SJSA1 (cell line): ENCODE measurements at places on chromosomes 1 and 21. TPM values are rescaled to one million over a fixed set of nuclear protein-coding genes. Genes with fewer than 3 reads are reported as not detected.

Gene HES5
- not detected in 2 replicates for total RNA-seq

Gene TUT4
- 25.3 and 28.2 TPM in 2 replicates for total RNA-seq

Gene NES
- total RNA-seq = 149 and 169 TPM in 2 replicates

- no peaks in the 10 kb centered on the region for H3K36me3 ChIP-seq
- DNase-seq = no peak
- no peaks in the 10 kb centered on the region for H3K4me1 ChIP-seq
- H3K27me3 ChIP-seq = no peaks in the 10 kb centered on the region
These were observed 501.7 kb downstream of the NEGR1 start for GRCh38 chr1:71780681-71781080.

GRCh38 chr1:113488576-113489177 is 98.4 kb downstream of the MAGI3 start:
- H3K4me3 ChIP-seq = no peak overlapping the region
- H3K27me3 ChIP-seq = no peaks in the 10 kb centered on the region
- no peak overlapping the region for H3K27ac ChIP-seq
- DNase-seq = no peak
- H3K4me1 ChIP-seq = no peaks in the 10 kb centered on the region
- peaks cover 4% of the 10 kb centered on the region; the same call in 1 of the 2 replicates for H3K36me3 ChIP-seq

DNA sequence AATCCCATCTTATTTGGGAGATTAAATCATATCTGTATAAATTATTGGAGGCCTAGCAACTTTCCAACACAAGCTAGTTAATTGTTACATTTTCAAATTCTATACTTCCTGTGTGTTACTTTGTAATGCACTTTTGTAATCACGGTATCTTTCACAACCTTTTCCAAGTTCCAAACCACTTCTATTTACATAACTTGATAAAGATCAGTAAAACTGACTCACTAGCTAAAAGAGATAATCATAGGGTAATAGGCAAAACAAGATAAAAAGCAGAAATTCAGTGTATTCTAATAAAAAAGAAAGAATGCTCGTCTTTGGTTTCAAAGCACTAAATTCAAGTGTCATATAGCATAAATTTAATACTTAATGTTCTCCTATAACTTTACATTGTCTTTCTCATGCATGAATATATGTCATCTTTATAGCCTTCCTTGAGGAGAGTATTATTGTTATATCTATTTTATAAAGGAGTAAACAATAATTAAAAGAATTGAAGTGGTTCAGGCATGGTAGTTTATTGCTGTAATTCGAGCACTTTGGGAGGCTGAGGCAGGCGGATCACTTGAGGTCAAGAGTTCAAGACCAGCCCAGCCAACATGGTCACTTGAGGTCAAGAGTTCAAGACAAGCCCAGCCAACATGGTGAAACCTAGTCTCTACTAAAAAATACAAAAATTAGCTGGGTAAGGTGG is 66.4 kb downstream of the RGS13 start:
- no peak overlapping the region; the same call in 1 of the 2 replicates for H3K27ac ChIP-seq
- no peaks in the 10 kb centered on the region for H3K27me3 ChIP-seq
- no peak overlapping the region for H3K4me3 ChIP-seq
- peaks cover 7% of the 10 kb centered on the region for H3K4me1 ChIP-seq

GRCh38 chr1:178634445-178634844 is 90.6 kb upstream of the RALGPS2 start:
- no peaks in the 10 kb centered on the region for H3K36me3 ChIP-seq
- H3K27ac ChIP-seq = no peak overlapping the region
- H3K4me3 ChIP-seq = no peak overlapping the region
- no peak for DNase-seq
- H3K27me3 ChIP-seq = no peaks in the 10 kb centered on the region

DNA sequence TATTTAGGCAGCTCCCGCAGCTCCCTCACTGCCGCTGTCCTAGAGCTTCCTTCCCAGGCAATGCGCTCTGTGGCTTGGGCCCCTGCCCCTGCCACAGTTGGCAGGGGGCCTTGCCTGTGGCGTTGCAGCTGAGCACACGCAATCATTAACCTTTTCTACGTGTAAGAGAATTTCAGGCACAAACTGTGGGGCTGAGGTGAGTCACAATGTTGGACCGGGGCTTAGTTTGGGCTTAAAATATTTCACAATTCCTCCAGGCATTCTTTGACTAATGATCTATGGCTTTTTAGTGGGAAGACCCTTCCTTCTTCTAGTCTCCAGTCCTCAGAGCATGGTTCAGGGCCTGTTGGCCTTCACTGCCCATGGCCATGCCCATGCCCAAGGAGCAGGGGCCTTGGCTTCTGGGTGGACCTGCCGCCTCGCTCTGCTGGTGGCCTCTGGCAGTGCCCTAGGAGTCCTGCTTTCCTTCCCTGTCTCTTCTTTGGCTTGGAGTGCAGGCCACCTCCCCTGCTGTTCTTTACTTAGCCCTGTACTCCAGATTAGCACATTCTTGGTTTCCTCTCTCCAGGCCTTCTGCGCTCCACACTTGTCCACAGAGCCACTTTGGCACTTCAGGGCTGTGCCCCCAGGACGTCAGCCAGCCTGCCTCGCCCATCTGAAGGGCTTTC is 39.2 kb downstream of the MAPKAPK2 start:
- DNase-seq = no peak
- H3K4me1 ChIP-seq = peaks cover 42% of the 10 kb centered on the region
- peaks cover 4% of the 10 kb centered on the region for H3K36me3 ChIP-seq
- no peak overlapping the region for H3K4me3 ChIP-seq

DNA sequence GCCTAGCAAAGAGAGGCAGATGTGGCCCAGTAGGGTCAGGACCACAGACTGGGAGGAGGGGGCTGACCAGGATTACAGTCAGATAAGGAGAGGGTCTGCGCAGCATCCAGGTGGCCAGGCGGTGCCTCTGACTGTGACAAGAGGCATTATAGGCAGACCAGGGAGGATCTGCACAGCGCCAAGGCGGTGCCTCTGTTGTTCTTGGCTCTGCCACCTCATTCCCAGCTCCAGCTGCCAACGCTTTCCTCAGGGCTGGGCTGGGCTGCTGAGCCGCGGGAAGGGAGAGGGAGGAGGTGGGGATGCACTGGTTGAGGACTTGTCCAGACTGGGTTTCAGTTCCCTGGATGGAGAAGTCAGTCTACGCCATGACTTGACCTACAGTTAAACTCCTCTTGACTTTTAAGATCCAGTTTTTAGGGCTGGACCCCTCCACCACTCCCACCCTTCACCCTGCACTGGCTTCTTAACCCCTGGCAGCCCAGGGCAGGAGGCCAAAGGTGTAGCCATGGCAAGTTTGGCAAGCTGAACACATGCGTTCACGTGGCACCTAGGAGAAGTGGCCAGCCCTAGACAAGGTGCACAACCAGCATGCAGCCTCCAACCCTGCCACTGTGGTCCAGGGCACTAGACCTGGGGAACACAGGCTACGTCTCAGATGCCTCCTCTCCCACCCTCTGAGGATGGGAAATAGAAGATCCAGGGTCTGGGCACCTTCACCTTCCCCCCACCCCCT is 4.5 kb upstream of the CRABP2 start:
- H3K27me3 ChIP-seq = no peaks in the 10 kb centered on the region; the same call in none of the 2 replicates
- peaks cover 87% of the 10 kb centered on the region for H3K4me1 ChIP-seq
- no peak overlapping the region for H3K4me3 ChIP-seq
- no peak for DNase-seq
- no peaks in the 10 kb centered on the region; the same call in 1 of the 2 replicates for H3K36me3 ChIP-seq
- no peak overlapping the region for H3K27ac ChIP-seq

DNA sequence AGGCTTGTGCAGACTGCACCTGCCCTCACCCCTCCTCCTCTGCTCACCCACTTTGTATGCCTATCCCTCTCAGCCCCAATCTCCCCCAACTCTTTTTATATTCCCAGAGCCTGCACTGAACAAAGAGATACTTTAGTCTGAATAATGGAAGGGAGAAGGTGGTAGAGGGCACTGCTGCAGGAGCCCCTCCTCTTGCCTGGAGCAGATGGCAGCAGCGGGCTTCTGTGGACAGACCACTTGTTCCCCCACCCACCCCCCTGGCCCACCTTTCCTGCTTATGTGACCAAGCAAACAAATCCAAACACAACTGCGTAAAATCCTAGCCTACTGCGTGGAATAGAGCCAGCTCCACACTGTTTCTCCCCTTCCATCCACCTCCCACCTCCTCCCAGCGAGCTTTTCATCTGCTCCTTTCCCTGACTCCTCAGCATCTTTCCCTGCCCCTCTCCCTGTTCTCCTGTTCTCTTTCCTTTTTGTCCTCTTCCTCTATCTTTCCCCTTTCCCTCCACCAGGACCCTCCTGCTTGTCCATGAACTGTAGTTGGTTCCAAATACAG is 27.5 kb downstream of the RGS8 start:
- no peaks in the 10 kb centered on the region for H3K36me3 ChIP-seq
- peaks cover 10% of the 10 kb centered on the region for H3K4me1 ChIP-seq
- H3K27me3 ChIP-seq = no peaks in the 10 kb centered on the region
- DNase-seq = no peak

DNA sequence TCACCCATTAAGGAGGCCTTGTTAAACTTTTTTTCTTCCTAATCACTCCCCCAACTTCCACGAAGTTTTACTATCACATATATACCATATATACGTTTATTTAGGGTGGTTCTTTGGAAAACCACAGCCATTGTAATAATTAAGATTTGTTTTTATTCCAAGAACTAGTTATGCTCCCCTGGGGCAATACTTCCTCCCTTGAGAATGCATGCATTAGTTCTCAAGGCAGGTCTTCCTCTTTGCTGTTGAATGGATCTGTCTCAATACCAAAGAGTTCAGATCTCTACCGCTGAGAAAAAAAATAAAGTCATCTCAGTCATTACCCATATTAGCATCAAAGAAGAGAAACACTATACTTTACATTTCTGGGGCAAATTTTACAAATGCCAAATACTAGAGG is 567.7 kb upstream of the RGS18 start:
- no peaks in the 10 kb centered on the region for H3K36me3 ChIP-seq
- no peaks in the 10 kb centered on the region for H3K27me3 ChIP-seq
- no peak for DNase-seq
- no peak overlapping the region for H3K4me3 ChIP-seq

GRCh38 chr21:44089001-44089911 is 17.9 kb upstream of the PWP2 start:
- peaks cover 31% of the 10 kb centered on the region for H3K4me1 ChIP-seq
- H3K36me3 ChIP-seq = peaks cover 76% of the 10 kb centered on the region
- no peak overlapping the region for H3K4me3 ChIP-seq
- no peak overlapping the region for H3K27ac ChIP-seq

DNA sequence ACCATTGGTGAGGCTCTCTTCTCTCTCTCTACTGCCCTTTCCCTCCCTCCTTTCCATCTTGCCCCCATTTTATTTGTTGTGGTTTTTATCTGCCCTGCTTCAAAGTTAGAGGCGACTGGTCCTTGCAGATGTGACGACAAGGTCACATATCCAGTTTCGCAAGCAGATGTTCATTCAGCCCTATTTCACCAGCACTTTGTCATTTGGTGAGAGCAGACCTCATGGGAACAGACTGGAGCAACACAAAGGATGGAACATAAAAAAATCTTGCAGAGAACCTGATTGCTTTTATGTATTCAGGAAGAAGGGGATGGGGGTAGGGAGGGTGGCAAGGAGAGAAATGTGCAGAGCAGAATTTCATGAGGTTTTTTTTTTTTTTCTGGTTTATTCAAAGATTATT is 84.3 kb downstream of the ELAVL4 start:
- peaks cover 3% of the 10 kb centered on the region; the same call in 1 of the 2 replicates for H3K27me3 ChIP-seq
- no peaks in the 10 kb centered on the region for H3K36me3 ChIP-seq
- DNase-seq = no peak
- no peak overlapping the region for H3K4me3 ChIP-seq
- no peak overlapping the region for H3K27ac ChIP-seq

DNA sequence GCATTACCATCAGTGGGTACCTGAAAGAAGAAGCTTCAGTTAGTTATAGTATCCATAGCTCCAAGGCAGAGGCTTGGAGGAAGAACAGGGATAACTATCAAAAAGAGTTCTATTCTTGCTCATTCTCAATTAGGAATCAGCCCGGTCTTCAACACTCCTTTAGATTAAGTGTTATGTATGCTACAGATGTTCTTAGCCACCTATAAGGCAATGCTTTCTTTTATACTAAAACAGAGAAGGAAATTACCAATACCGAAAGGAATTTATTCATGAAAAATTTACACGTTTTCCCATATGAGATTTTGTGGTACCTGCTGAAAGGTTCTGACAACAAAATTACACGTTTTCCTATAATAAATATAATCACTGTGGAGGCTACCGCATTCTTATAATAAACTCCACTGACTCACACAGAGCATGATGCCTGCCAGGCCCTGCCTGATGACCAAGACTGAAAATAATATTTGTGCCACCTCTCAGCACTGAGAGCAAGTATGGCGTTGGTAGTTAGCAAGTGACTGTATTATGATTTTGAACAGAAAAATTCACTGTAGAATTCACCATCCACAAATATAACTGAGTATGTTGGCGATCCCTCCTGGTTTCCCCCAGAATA is 58.3 kb downstream of the APP start:
- no peak overlapping the region for H3K4me3 ChIP-seq
- peaks cover 26% of the 10 kb centered on the region for H3K36me3 ChIP-seq
- H3K4me1 ChIP-seq = peaks cover 19% of the 10 kb centered on the region
- H3K27ac ChIP-seq = no peak overlapping the region
- DNase-seq = no peak
- H3K27me3 ChIP-seq = no peaks in the 10 kb centered on the region
